Testis (tissue), 5 donors: ENCODE measurements at places on chromosomes 16 and 17. TPM values are rescaled to one million over a fixed set of nuclear protein-coding genes. Genes with fewer than 3 reads are reported as not detected.

The ZFPM1 gene
- 12.8 TPM for polyA plus RNA-seq

The SLC35G3 gene
- polyA plus RNA-seq: 2.7 TPM

The AANAT gene
- 4.4 TPM for polyA plus RNA-seq

The OR4D1 gene
- 0.18 TPM for polyA plus RNA-seq

The NOG gene
- polyA plus RNA-seq: 0.92 TPM

The ZNRF1 gene
- 51.8 TPM for polyA plus RNA-seq

The RDM1 gene
- 19.3 TPM for polyA plus RNA-seq

The SLFN12L gene
- 0.69 TPM for polyA plus RNA-seq

The UTS2R gene
- polyA plus RNA-seq: 0.32 TPM

The CTRB1 gene
- polyA plus RNA-seq: not detected

The C16orf96 gene
- 19.8 TPM for polyA plus RNA-seq

The AIPL1 gene
- 0.49 TPM for polyA plus RNA-seq

The HS3ST4 gene
- 0.37 TPM for polyA plus RNA-seq

The CHAD gene
- polyA plus RNA-seq: 2.9 TPM

The CDK5R1 gene
- polyA plus RNA-seq: 16.2 TPM

The SP6 gene
- polyA plus RNA-seq: 0.79 TPM

The TCAP gene
- polyA plus RNA-seq: 49.8 TPM

The TEX19 gene
- polyA plus RNA-seq: 31.2 TPM

The MT1F gene
- 15.4 TPM for polyA plus RNA-seq

The HBA1 gene
- 24.0 TPM for polyA plus RNA-seq

The RBFOX1 gene
- 2.8 TPM for polyA plus RNA-seq

The CCL13 gene
- 5.2 TPM for polyA plus RNA-seq

The ARL4D gene
- 48.2 TPM for polyA plus RNA-seq

The KCNH4 gene
- polyA plus RNA-seq: 0.42 TPM

The SLC6A2 gene
- polyA plus RNA-seq: 16.6 TPM

The MYH1 gene
- 3.0 TPM for polyA plus RNA-seq
